Activated CD4-positive, alpha-beta T cell treated with anti-CD3 and anti-CD28 coated beads for 36 hours (primary cell): ENCODE measurements at places on chromosomes 12 and 14. TPM values are rescaled to one million over a fixed set of nuclear protein-coding genes. Genes with fewer than 3 reads are reported as not detected.
A peak's percentile ranks its signal among the peaks of the same experiment; 100 is the strongest.

The SELPLG gene
- 31.0 TPM for total RNA-seq

- peak overlapping the region; percentile 66 for H3K4me3 ChIP-seq
- H3K27ac ChIP-seq: no peak overlapping the region
- H3K27me3 ChIP-seq: peaks cover 40% of the 10 kb centered on the region
- no peaks in the 10 kb centered on the region for H3K36me3 ChIP-seq
- H3K4me1 ChIP-seq: peaks cover 11% of the 10 kb centered on the region
Measured at GRCh38 chr14:30874999-30875787, 834 bp downstream of the COCH start.

DNA sequence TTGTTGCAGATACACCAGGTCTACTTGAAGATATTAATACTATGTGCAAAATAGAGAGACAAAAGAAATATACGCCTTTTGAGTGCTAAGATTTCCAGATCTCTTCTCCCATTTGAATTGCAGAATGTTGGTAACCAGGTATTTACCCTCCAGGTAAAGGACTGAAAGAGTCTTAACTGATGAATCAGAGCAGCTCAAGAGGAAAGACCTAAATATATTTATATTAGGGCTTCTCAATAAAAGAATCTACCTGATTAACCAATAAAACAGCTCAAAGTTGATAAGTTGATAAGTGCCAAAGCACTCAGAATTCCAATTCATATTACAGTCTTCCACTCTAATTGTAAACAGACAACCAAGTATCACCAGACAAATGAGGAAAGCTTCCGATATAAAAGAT lies 59.2 kb downstream of the ZNF641 start:
- no peak for DNase-seq
- no peak overlapping the region for H3K4me3 ChIP-seq
- no peaks in the 10 kb centered on the region for H3K36me3 ChIP-seq
- no peaks in the 10 kb centered on the region for H3K27me3 ChIP-seq

DNA sequence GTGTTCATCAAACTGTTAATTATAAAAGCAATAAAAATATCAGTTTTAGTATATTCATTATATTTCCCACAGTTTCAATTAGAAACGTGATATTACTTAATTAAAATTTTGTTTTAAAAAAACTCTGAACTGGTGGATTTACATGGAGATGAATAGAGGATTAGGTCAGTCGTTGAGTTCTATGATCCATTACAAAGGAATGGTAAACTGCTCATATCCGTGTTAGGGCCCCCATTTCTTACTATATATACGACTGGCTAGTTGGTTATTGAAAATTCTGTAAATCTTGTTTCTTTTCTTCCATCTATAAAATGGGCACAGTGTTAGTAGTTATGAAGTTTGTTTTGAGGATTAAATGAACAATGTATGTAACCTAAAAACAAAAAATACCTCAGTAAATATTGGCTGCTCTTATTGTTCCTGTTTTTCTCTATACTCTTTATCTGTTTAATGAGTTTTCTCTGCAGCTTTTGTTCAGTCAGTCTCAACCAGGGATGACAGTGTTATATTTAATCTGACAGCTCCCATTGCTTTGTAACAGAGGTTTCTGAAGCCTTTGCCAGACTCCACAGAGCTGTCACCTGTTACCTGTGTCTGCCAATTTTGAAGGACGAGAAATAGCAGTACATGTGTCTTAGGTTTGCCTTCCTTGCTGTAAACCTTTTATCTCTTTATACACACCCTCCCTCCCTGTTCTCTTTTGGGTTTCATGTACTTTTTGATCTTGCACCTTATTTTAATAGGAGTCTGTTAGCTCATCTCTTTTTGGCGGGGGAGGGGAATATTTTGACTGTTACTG lies 41.5 kb downstream of the FRS2 start:
- peaks cover 60% of the 10 kb centered on the region for H3K4me1 ChIP-seq
- DNase-seq: no peak
- H3K36me3 ChIP-seq: peaks cover 2% of the 10 kb centered on the region
- H3K27me3 ChIP-seq: no peaks in the 10 kb centered on the region
- H3K27ac ChIP-seq: no peak overlapping the region
- no peak overlapping the region for H3K4me3 ChIP-seq

GRCh38 chr12:91397866-91398532 lies 215.4 kb upstream of the DCN start:
- no peak overlapping the region for H3K27ac ChIP-seq
- H3K4me1 ChIP-seq: no peaks in the 10 kb centered on the region
- DNase-seq: no peak
- H3K4me3 ChIP-seq: no peak overlapping the region
- no peaks in the 10 kb centered on the region for H3K36me3 ChIP-seq
